ENCODE measurements at places on chromosomes 12 and 14.

- DNase-seq, result no peak
Measured at GRCh38 chr14:76867516-76868453, 41.6 kb downstream of the LRRC74A start.

DNA sequence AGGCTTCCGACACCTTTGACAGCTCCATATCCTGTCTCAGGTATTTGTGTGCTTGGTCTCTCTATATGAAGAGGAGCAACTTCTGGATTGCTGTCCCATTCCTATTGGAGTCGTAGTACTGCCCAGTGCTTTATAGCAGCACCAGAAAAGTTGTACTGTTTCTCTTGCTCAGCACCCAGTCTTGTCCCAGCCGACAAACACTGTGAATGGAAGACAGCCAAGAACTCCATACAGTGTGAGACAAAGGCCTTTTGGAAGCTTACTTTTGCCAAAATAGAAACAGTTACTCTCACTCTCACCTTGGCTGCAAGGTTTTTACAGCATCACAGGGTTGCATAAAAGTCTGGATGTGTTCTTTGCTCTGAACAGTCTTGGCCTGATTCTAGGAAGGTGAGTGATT is 105.3 kb downstream of the TGFB3 start:
- DNase-seq, result no peak

GRCh38 chr12:97203408-97203807 is 259.2 kb upstream of the RMST start:
- DNase-seq, result no peak

- no peak for DNase-seq
Measured at GRCh38 chr14:75164809-75165208, 11.6 kb downstream of the TMED10 start.

Data from nucleus accumbens (tissue), 56 donors.